T-cell (primary cell): ENCODE measurements at places on chromosomes 3 and 15. TPM values are rescaled to one million over a fixed set of nuclear protein-coding genes. Genes with fewer than 3 reads are reported as not detected.

DNA sequence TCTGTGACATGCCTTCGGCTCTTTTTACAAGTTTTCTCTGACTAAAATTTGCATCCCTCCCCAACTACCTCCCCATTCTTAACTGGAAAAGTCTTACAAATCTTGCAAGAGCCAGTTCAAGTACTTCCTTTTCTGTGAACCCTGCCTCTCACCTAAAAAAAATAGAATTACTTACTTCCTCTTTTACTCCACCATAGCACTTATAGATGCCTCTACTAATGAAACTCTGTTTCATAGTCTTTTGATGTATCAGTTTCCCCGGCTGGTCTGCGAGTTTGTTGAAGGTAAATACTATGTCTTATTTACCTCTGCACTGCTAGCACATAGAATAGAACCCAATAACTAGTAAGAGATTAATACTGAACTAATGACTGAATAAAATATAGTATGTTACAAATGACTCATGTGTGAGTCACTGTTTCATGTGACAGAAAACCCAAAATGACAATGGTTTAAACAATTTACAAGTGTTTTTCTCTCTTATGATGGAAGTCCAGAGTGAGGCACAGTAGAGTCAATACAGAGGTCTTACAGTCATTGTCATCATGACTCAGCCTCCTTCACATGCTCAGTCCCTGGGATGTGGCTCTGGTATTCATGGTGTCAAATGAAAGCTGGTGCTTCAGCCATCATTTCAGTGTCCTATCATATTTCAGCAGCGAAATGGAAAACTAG lies 393.5 kb downstream of the RSL24D1 start:
- DNase-seq: no peak

- no peak for DNase-seq
Measured at GRCh38 chr15:25237291-25237978, 201.4 kb downstream of the UBE3A start.

The ISLR2 gene
- not detected for total RNA-seq

The IFT80 gene
- total RNA-seq: 30.7 TPM
